ENCODE measurements at places on chromosomes 5 and 9.
A peak's percentile ranks its signal among the peaks of the same experiment; 100 is the strongest.

DNA sequence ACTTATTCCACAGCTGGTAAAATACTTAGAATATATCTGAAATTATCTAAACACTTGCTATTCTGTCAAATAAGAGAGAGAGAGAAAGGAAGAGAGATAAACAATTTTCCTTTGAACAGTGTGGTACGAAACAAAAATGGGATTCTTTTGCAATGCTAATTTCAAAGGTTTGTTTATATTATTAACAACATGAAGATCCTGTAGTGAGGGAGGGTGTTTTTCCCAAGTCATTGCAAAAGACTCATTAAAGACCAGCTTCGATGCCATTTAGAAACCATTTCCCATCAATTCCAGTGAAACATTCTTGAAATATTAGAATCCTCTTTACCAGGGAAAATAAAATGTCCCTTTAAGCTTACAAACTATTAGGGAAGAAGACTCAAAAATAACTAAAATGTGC lies 505.4 kb downstream of the SEMA5A start:
- no peak for DNase-seq

DNA sequence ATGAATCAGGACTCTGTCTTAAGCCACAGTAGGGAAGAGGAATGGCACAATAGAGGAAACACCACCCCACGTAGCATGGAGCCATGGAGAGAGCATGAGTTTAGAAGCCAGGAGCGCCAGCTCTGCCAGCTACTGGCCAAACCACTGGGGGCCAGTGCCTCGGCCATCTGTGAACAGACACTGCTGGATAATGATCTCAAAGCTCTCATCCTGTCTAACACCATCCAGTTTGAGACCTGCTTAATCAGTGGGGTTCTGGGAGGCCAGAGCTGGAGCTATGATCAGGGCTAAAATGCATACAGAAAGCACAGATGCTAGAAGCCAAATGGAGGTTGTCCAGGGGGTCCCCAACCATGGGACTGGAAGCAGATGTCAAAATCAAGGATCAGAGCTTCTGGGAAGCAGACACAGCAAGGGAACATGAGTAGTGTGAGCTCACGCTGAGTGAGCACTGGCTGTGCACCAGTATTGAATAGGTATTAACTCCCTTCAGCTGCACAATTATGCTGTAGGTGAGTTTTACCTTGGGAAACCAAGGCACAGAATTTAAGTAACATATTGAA lies 92.7 kb downstream of the KCNIP1 start:
- DNase-seq, result no peak

DNA sequence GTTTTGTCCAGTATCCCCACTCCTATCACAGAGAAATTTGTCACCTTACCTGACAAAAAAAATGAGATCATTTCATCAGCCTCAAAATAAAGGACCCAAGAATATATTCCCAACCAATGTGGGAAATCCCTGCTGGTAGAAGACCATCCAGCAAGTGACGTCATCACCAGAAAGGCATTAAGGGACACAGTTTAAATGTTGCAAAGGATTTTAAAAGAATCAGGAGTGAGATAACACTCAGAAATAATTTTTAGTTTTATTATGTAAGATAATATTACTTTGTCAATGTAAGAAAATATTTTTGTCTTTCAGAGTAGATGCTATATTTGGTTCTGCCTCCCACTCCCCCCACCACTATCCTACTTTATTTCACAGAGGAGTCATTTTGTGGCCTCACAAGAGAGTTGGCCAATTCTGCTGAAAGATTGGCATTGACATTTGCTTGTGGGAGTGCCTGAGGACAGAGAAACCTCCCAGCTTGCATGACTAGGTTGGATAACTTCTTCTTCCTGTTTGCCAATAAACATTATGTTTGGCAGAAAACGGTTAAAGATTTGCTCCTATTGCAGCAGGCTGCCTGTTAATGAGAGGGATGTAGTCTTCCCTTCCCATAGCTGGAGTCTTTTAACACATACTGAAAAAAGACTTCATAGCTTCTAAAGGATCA lies 288.6 kb upstream of the DAB2 start:
- DNase-seq, result peak; percentile 88

GRCh38 chr9:79613145-79613544 lies 41.4 kb downstream of the TLE4 start:
- no peak for DNase-seq

GRCh38 chr9:105835721-105836120 lies 141.4 kb downstream of the TMEM38B start:
- DNase-seq, result no peak

DNA sequence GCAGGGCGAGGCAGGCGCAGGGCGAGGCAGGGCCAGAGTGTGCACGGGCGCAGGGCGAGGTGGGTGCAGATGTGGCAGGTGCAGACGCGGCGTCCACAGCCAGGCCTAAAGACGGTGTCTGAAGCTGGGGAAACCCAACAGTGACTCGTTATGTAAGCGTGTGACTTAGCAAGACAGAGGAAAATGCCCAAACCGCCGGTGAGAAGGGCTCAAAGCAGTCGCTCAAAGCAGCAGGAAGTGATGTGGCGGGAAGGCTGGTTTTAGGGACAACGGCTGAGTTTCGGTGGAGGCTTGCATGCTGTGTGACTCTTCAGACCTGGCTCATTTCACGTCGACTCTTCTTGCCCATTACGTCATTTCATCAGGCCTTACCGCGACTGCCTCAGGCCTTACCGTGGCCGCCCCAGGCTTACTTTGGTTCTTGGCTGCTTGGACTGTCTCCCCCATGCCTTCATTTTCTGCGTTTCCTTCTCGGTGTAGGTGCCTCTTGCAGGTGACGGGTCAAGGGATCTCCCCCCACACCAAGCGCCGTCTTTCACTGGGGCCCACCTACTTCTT lies 50.5 kb upstream of the EXOC3 start:
- DNase-seq, result peak; percentile 76

DNA sequence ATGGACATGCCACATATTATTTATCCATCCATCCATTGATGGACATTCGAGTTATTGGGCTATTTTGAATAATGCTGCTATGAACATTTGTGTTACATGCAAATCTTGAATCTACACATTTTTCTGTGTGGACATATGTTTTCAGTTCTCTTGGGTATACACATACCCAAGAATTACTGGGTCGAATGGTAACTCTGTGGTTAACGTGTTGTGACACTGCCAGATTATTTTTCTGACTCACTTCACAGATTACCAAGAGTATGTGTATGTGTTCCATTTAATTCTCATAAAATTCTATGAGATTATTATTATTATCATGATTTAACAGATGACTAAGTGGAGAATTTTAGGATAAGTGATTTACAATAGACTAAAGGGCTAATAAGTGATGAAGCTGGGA lies 26.7 kb downstream of the CYFIP2 start:
- no peak for DNase-seq

GRCh38 chr9:132983491-132984201 lies 5.2 kb downstream of the GFI1B start:
- DNase-seq, result no peak

GRCh38 chr5:157548513-157549282 lies 26.9 kb downstream of the ADAM19 start:
- no peak for DNase-seq

GRCh38 chr9:109769250-109769649 lies 10.7 kb upstream of the PALM2AKAP2 start:
- DNase-seq, result no peak

GRCh38 chr5:6405591-6405990 lies 27.2 kb upstream of the MED10 start:
- DNase-seq, result no peak

DNA sequence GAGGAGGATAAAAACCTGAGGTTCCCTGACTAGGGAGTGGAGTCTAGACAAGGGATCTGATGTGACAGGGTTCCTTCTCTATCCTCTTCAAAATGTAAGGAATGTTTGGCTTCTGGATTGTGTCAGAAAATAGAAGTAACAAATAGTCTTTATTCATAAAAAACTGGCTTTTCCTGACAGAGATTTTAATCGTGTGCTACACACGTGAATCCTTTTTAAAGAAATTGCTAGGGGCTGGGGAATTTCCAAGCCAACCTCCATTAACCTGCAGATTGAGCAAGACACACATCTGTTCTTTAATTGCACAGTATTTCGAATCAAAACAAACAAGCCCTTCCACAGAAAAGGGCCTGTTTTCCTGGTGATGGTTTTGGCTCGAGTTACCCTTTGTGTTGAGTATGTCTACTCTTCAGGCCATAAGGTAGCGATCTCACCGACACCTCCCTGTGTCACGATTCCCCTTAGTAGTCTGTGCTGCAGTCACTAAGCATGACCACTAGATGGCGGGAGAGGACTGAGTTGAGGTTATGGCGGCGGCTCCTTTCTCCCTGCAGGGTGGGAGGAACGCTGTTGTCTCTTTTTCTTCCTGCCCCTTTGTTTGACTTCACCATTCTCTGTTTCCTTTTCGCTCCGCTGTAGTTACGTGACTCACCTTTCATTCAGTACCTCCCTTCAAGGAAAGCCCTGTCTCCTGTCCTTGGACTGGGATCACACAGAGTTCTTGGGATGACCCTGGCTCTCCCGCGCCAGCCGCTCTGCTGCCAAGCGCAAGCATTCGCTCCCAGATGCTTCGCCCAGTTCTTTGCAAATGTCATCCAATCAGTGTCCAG lies 137.1 kb upstream of the SLC24A2 start:
- DNase-seq, result peak; percentile 70

- no peak for DNase-seq
Observed at GRCh38 chr5:150402229-150402773, 10.4 kb downstream of the CD74 start.

- DNase-seq, result peak; percentile 81
Observed at GRCh38 chr9:105194234-105194633, 50.2 kb upstream of the SLC44A1 start.

DNA sequence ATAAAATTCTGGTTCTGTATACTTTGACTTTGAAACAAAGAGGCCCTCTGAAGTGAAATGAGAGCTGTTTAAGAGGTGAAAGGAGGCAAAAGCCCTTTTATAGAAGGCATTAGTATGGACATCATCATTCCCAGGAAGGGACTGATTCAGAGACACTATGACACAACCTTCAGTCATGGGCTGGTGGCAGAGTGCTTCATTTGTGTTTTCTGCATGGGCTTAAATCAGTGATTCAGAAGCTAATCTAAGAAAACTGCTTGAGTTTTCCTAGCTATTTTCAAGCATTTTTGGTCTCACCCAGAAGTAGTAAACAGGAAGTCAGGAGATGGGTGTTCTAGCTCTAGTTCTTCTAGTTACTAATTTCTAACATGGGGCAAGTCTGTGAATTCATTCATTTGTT lies 288.9 kb downstream of the TRPM3 start:
- no peak for DNase-seq

GRCh38 chr9:134737842-134738580 lies 96.4 kb downstream of the COL5A1 start:
- no peak for DNase-seq

DNA sequence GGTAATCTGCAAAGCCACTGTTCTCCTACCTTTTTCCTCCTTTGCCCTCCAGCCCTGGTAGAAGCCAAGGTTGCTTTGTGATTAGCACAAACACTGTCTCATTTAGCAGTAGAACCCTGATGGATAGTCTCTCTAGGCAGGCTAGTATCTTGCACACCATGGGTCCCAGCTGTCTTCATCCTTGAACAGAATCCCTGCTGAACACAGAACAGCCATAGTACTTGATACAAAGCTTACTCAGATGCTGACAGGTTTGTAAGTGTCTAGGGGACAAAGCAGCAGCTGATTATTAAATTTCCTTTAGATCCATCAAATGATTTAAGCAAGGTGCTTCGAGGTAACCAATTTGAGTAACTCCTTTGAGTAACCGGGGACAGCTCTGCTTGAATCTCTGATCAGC lies 163.7 kb upstream of the PPP1R2B start:
- no peak for DNase-seq

GRCh38 chr9:85079349-85079748 lies 409.8 kb downstream of the NTRK2 start:
- DNase-seq, result no peak

- no peak for DNase-seq
Observed at GRCh38 chr9:70085241-70085640, 41.6 kb downstream of the MAMDC2 start.

DNA sequence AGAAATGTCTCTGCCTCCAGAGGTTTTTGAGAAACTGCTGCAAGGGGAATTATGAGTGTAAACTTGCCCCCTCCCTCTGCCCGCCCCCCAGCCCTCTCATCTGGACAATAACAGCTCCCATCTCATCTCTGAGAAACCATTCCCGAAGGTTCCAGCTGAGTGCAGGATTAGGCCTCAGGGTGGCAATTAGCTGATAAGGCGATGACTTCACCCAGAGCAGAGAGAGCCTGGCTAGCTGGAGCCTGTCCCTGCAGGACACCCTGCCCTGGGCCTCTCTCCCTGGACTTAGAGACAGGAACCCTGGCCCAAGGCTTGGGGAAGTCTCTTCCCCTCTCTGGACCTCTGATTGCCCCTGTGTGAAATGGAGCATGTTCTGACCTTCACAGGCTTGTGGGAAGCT lies 45.7 kb upstream of the HAND1 start:
- DNase-seq, result no peak

DNA sequence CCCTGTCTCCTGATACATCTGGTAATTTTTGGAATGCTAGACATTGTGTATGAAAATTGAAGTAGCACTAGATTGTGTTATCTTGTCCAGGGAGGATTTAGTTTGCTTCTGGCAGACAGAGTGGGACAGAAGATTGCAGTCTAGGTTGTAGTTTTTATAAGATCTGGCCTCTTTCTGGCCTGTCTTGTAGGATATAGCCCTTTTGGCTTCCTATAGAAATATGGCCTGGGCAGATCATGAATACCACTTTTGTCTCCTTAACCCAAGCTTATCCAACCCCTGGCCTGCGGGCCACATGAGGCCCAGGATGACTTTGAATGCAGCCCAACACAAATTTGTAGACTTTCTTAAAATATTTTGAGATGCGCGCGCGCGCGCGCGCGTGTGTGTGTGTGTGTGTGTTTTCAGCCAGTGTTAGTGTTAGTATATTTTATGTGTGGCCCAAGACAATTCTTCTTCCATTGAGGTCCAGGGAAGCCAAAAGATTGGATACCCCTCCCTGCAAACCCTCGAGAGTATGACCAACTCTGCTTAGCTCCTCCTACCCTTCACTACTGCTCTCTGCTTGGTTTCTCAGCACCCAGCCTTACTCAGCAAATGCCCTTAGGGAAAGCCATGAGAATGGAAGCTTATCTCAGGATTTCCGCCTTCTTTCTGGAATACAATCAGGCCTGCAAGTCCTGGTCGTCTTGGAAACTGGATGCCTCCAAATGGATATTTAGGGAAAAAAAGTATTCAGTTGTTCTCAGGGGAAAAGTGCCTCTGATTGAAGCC lies 26.5 kb downstream of the ANKRD33B start:
- DNase-seq, result no peak

DNA sequence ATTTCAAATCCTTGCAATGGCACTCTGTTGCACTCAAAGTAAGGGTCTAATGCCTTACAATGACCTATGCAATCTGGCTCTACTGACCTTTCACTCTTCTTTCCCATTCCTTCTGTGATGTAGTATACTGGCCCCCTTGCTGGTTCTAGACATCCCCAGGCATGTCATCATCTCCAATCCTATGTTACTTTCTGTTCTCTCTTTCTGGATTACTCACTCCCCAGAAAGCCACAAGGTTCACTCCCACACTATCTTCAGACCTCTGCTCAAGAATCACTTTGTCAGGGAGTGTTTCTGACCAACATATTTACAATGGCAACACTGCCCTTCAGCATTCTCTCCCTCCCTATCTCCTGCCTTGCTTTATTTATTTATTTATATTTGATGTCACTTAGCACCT lies 802.2 kb upstream of the WWC1 start:
- DNase-seq, result no peak

GRCh38 chr5:2158109-2158508 lies 275.4 kb upstream of the IRX4 start:
- no peak for DNase-seq

Data from inflammatory macrophage (primary cell).